ENCODE measurements at places on chromosomes 6 and 20.

GRCh38 chr20:62952968-62953838 lies 694 bp downstream of the SLC17A9 start:
- DNase-seq = no peak

DNA sequence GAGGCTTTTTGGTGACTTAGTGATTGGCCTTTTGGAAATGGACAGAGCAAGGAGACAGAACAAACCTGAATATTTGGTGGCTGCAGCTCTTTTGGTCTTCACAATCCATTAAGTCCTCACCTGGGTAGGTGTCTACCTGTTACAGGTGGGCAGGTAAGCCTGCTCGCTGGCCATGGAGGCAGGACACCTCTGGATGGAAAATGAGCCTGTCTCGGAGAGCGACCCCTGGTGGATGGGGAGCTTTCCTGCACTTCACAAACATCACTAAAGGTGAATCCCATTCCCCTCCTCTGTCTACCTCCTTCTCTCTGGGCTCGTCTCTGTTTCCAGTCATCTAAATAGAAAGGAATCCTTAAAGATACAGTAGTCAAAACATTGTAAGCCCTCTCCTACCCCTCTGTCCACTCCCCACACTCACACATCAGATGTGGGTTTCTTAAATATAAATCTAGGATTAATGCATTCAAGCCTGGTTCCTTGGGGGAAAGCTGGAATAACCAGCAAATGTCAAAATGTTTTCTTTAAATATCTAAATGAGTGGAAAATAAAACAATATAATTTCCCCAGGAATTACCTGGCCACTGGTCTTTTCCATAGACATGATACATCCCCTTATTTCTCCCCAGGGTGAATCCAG lies 304.9 kb downstream of the CDH26 start:
- DNase-seq = no peak

GRCh38 chr20:36017048-36017951 lies 48.9 kb downstream of the CNBD2 start:
- DNase-seq = peak; percentile 53

DNA sequence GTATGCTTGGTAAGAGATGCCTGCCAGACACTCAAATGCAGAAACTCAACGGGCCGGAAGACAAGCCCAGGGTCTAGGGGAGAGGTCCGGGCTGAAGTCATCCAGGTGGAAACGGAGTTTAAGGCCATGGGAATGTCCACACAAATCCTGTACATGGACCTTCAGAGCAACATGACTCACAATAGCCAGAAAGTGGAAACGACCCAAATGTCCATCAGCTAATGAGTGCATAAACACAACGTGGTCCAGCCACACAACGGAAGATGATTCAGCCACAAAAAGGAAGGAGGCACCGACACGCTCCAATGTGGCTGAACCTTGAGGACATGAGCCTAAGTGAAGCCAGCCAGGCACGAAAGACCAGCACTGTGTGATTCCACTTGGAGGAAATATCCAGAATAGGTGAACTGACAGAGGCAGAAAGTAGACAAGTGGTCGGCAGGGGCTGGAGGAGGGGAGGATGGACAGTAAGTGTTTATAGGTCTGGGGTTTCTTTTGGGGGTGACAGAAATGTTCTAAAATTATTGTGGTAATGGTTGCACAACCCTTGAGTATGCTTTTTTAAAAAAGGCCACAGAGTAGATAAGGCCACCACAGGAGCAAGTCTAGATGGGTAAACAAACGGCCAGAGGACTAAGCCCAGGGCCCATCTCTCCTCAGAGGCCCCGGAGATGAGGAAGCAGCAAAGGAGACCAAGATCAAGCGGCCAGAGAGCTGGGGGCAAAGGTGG lies 105.6 kb downstream of the PREX1 start:
- DNase-seq = no peak

GRCh38 chr20:50146732-50147662 lies 6.5 kb downstream of the PEDS1 start:
- peak; percentile 83 for DNase-seq

- no peak for DNase-seq
Observed at GRCh38 chr20:57399587-57400155, 8.5 kb downstream of the RBM38 start.
